ENCODE measurements at places on chromosomes 11 and 22. TPM values are rescaled to one million over a fixed set of nuclear protein-coding genes. Genes with fewer than 3 reads are reported as not detected.

DNA sequence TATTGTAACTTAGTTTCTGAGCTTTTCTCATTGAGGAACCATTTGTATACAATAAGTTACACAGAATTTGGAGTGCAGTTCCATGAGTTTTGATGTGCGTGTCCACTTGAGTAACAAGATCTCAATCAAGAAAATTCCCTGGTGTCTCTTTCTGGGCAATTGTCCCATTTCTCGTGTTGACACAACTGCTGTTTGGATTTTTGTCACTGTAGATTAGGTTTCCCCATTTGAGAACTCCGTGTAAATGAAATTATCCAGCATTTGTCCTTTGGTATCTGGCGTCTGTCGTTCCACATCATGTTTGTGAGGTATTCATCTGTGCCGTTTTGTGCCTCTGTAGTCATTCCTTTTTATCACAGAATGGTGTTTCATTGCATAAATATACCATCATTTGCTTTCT is 547.0 kb downstream of the TBC1D22A start:
- no peaks in the 10 kb centered on the region for H3K4me1 ChIP-seq
- no peak overlapping the region for H3K27ac ChIP-seq
- peaks cover 2% of the 10 kb centered on the region for H3K27me3 ChIP-seq
- no peak overlapping the region for H3K4me3 ChIP-seq
- no peak for DNase-seq
- H3K36me3 ChIP-seq = peaks cover 5% of the 10 kb centered on the region

- no peaks in the 10 kb centered on the region for H3K36me3 ChIP-seq
- H3K4me3 ChIP-seq = peak overlapping the region; percentile 56
- no peaks in the 10 kb centered on the region for H3K27me3 ChIP-seq
- no peak for DNase-seq
- peak overlapping the region; percentile 76 for H3K27ac ChIP-seq
Measured at GRCh38 chr11:19307498-19307897, 66.8 kb upstream of the E2F8 start.

DNA sequence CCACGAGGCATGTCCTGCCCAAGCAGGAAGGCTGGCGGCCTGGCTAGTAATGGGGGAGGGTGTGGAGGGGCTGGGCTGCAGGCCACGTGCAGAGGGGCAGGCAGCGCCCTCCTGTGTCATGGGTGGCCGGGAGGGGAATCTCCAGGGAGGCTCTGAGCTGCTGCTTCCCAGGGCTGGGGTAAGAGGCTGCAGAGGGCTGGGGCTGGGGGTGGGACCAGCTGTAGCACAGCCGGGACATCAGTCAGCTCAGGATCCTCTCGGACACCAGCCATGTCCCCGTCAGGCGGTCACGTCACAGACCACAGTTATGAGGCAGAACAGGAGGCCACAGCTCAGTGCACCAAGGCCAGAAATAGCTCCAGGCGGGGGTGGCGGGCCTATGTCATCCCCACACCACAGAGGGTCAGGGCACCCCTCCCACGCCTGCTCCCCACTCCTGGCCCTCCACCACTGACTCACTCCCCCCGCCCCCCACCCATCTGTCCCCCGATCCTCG is 21.1 kb downstream of the RTN4R start:
- peak overlapping the region; percentile 43 for H3K27ac ChIP-seq
- H3K36me3 ChIP-seq = no peaks in the 10 kb centered on the region
- H3K27me3 ChIP-seq = peaks cover 13% of the 10 kb centered on the region
- H3K4me3 ChIP-seq = no peak overlapping the region
- peaks cover 41% of the 10 kb centered on the region for H3K4me1 ChIP-seq

Gene PGM2L1
- 97.2 TPM for total RNA-seq

GRCh38 chr22:42294034-42294985 is 23.9 kb upstream of the TCF20 start:
- H3K27ac ChIP-seq = no peak overlapping the region
- H3K36me3 ChIP-seq = no peaks in the 10 kb centered on the region
- DNase-seq = no peak
- H3K4me3 ChIP-seq = no peak overlapping the region
- peaks cover 29% of the 10 kb centered on the region for H3K4me1 ChIP-seq

- H3K27ac ChIP-seq = peak overlapping the region; percentile 77
- peaks cover 4% of the 10 kb centered on the region for H3K27me3 ChIP-seq
- no peaks in the 10 kb centered on the region for H3K36me3 ChIP-seq
- DNase-seq = peak; percentile 63
Measured at GRCh38 chr11:111982019-111982464, 43.2 kb upstream of the DLAT start.

GRCh38 chr22:31726692-31727091 is 23.2 kb downstream of the PRR14L start:
- H3K4me1 ChIP-seq = no peaks in the 10 kb centered on the region
- no peaks in the 10 kb centered on the region for H3K36me3 ChIP-seq
- no peak overlapping the region for H3K27ac ChIP-seq
- H3K4me3 ChIP-seq = no peak overlapping the region

Gene TEX12
- not detected for total RNA-seq

GRCh38 chr22:36762687-36763260 is 13.1 kb downstream of the IFT27 start:
- no peak for DNase-seq
- no peak overlapping the region for H3K4me3 ChIP-seq
- no peaks in the 10 kb centered on the region for H3K27me3 ChIP-seq
- peaks cover 5% of the 10 kb centered on the region for H3K4me1 ChIP-seq
- H3K36me3 ChIP-seq = peaks cover 9% of the 10 kb centered on the region

DNA sequence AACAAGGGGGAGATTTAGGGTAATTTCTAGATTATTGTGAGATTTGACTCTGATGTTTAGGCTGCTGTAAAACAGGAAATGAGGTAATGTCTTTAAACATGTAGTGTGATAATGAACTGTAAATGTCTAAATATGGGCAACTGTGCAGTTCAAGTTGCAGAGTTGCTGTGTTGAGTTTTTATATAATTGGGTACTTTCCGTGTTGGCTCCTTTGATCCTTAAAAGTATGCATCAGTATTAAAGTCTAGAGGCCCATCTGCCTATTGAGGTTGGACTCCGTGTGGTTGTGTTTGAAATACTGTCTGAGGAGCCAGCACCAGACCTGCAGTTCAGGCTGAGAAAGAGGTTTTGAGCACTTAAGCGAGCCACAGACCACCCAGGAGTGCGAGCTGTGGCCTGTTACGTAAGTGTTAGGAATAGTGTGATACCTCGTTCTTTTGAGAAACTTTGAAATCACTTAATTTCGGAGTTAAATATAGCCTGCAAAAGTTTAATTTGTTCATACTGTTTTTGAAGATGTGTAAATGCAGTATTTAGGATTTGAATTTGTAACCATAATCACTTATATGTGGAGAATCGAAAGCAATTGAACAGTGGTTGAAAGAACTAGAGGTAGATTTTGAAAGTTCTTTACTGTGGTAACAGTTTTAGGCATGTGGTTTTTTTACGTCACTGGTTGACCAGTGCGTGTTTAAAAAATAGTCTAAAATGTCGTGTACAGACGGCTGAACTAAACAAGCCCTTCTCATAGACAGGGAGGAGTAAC is 9.0 kb downstream of the FAM118A start:
- peaks cover 17% of the 10 kb centered on the region for H3K4me1 ChIP-seq
- DNase-seq = no peak
- no peak overlapping the region for H3K4me3 ChIP-seq
- H3K36me3 ChIP-seq = peaks cover 5% of the 10 kb centered on the region
- no peak overlapping the region for H3K27ac ChIP-seq

DNA sequence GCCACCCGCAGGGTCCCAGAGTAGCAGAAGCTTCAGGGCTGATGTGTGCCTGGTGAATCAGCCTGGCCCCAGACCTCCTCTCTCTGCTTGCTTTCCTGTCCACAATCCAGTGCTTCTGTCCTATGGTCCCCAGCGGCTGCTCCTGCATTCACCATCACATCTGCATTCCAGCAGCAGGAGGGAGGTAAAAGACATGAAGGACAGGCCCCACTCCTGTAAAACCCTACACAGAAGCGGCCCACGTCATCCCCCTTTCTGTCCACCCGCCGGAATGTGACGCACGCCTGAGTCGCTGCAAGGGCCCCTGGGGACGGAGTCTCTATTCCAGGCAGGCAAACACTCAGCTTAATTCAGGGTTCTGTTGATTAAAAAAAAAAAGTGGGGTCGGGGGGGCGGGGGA is 58.3 kb downstream of the CDKN1C start:
- H3K36me3 ChIP-seq = peaks cover 37% of the 10 kb centered on the region
- DNase-seq = no peak
- H3K27me3 ChIP-seq = peaks cover 4% of the 10 kb centered on the region
- H3K4me3 ChIP-seq = no peak overlapping the region
- no peak overlapping the region for H3K27ac ChIP-seq
- peaks cover 3% of the 10 kb centered on the region for H3K4me1 ChIP-seq

- no peaks in the 10 kb centered on the region for H3K4me1 ChIP-seq
- no peak overlapping the region for H3K4me3 ChIP-seq
- H3K27me3 ChIP-seq = no peaks in the 10 kb centered on the region
- DNase-seq = no peak
- H3K36me3 ChIP-seq = peaks cover 40% of the 10 kb centered on the region
- no peak overlapping the region for H3K27ac ChIP-seq
Measured at GRCh38 chr11:17371614-17372013, 16.8 kb downstream of the KCNJ11 start.

DNA sequence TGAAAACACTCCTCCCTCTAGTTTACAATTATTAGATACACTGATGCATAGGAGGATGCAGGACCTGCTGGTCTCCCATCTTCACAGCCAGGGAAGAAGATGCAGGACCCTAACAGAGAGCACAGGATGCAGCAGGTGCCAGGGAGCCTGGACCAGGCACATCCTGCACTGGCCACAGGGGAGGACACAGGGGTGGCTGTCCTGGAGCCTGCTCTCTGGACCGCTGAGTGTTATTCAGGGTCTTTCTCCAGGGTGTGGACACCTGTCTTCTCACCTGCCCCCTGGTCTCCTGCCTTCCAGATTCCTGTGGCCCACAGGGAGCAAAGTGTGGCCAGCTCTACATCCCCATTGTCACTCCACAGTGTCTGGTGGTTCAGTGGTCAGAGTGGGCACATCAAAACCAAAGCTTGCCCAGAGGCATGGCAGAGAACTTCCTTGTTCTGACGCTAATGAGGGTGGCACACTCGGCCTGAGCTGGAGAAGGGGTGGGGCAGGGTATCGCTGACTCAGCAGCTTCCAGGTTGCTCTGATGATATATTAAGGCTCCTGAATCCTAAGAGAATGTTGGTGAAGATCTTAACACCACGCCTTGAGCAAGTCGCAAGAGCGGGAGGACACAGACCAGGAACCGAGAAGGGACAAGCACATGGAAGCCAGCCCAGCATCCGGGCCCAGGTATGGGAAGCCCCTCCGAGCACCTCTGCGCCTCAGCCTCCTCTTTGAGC is at the start of gene APOBEC3A:
Gene APOBEC3A, plus strand, starts transcription at position 564 of the 725 bp plus-strand sequence. Its CDS starts 83 bp downstream, at position 647.
- H3K27me3 ChIP-seq = peaks cover 6% of the 10 kb centered on the region
- DNase-seq = no peak
- peaks cover 15% of the 10 kb centered on the region for H3K4me1 ChIP-seq
- no peak within 1 kb of the TSS for H3K4me3 ChIP-seq

GRCh38 chr11:36454941-36455631 is 55.0 kb downstream of the TRAF6 start:
- H3K4me3 ChIP-seq = no peak overlapping the region
- DNase-seq = no peak
- no peak overlapping the region for H3K27ac ChIP-seq
- no peaks in the 10 kb centered on the region for H3K36me3 ChIP-seq
- H3K27me3 ChIP-seq = peaks cover 2% of the 10 kb centered on the region

- no peaks in the 10 kb centered on the region for H3K36me3 ChIP-seq
- H3K4me3 ChIP-seq = no peak overlapping the region
- H3K4me1 ChIP-seq = no peaks in the 10 kb centered on the region
- no peak overlapping the region for H3K27ac ChIP-seq
- DNase-seq = no peak
Measured at GRCh38 chr11:14308114-14308896, 50.7 kb downstream of the RRAS2 start.

DNA sequence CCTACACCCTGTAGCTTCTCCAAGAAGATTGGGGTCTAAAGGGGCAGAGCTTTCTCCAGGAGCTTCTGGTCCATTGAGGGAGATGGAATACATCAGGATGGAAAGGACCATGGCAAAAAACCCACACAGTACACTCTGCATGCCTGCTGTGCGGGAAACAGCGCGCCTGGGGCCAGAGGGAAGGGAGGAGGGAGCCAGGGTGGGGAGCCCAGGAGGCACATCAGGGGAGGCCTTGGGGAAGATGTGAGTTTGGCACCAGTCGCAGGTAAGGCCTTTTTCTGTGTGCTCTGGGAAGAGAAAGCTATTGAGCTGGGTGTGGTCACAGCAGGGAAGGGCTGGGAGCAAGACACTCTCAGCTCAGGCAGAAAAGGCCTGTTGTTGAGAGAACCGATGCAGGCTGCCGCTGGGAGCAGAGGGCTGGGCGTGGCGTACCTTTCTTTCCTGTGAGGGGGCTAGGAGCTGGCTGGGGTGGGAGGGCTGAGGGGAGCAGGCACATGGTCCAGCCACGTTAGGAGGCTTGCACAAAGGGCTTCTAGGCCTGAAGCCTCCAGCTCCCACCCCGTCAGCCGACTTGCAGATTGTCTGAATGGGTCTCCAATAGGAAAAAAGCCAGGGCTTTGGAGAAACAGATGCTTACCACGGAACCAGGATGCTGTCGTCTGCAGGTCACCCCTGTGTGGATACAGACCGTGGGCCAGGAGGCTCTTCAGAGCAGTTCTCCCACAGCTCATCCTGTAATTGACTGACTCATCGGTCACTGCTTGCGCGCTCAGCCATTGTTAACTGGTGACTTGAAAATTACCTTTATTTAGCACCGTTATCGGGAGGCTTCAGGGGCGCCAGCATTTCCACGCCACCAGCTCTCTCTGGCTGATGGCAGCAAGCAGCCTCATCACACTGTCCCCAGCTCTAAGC is 237.3 kb downstream of the ST3GAL4 start:
- H3K4me3 ChIP-seq = no peak overlapping the region
- H3K27me3 ChIP-seq = peaks cover 9% of the 10 kb centered on the region
- H3K27ac ChIP-seq = peak overlapping the region; percentile 43
- DNase-seq = no peak
- H3K36me3 ChIP-seq = no peaks in the 10 kb centered on the region
- H3K4me1 ChIP-seq = peaks cover 10% of the 10 kb centered on the region

Gene TBX1
- 2.4 TPM for total RNA-seq

DNA sequence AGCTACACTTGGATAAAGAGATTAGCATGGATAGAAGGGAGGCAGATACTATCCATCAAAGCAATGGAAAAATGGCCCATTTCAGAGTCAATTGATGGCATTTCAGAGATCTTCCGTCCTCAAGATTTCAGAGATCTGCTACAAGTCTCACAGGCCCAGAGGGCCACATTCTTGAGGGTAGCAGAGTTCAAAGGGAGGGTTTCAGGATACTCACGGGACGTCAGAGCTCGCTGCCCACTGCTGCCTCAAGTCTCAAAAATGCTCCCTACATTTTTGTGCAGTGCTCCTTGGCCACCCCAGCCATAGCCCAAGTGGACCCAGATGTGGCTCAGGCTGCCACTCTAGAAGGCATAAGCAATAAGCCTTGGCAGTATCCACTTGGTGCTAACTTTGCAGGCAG is 24.9 kb downstream of the RTL6 start:
- no peak overlapping the region for H3K4me3 ChIP-seq
- no peak overlapping the region for H3K27ac ChIP-seq
- peaks cover 15% of the 10 kb centered on the region for H3K36me3 ChIP-seq
- H3K4me1 ChIP-seq = no peaks in the 10 kb centered on the region

Gene MIOX
- total RNA-seq = 4.0 TPM

- peaks cover 28% of the 10 kb centered on the region for H3K4me1 ChIP-seq
- H3K4me3 ChIP-seq = no peak overlapping the region
- H3K27ac ChIP-seq = no peak overlapping the region
- peaks cover 14% of the 10 kb centered on the region for H3K27me3 ChIP-seq
- H3K36me3 ChIP-seq = peaks cover 10% of the 10 kb centered on the region
Measured at GRCh38 chr11:69447786-69448185, 33.7 kb upstream of the LINC01488 start.

All from glutamatergic neuron (in vitro differentiated cells).